ENCODE measurements at places on chromosomes 16 and 17.

- no peak for ATAC-seq
These were observed 3.0 kb downstream of the KARS1 start for GRCh38 chr16:75644240-75645012.

GRCh38 chr17:7064261-7064660 is 15.8 kb downstream of the CLEC10A start:
- no peak for ATAC-seq

DNA sequence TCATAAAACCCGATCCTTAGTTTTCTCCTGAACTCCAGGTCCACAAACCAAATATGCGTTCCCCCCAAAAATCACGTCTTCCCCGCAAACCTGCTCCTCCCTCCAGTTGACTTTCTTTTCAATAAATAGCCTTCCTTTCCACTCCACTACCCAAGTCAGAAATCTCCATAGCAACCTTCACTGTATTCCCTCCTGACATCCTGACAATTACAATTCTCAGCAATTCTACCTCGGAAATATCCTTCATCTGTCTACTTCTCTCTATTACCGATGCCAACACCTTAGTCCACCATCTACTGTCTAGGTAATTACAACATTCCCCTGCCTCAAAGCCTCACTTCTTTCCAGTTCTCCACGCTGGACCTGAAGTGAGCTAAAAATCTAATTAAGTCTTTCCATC is 50.7 kb downstream of the SMURF2 start:
- ATAC-seq, result no peak

DNA sequence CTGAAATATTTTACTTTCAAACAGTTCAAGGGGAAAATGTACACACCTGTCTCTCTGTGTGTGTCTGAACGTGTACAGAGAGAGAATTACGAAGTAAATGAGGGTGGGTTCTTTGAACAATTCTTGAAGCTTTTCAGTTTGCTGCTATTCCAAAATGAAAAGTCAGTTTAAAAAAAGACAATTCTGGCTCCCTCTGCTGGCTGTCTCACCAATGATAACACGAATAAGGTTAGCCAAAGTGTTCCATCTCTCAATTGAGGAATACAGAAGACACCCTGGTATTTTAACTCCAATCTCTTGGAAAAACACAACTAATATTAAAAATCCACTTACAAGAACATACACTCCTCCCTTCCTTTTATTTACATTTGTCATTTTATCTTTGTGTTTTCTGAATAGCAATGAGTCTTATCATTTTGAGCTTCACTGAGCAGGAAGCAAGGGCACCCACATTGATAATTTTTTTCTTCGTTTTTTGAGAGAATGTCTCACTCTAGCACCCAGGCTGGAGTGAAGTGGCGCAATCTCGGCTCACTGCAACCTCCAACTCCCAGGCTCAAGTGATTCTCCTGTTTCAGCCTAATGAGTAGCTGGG is 20.5 kb downstream of the EFTUD2 start:
- peak; percentile 69 for ATAC-seq

DNA sequence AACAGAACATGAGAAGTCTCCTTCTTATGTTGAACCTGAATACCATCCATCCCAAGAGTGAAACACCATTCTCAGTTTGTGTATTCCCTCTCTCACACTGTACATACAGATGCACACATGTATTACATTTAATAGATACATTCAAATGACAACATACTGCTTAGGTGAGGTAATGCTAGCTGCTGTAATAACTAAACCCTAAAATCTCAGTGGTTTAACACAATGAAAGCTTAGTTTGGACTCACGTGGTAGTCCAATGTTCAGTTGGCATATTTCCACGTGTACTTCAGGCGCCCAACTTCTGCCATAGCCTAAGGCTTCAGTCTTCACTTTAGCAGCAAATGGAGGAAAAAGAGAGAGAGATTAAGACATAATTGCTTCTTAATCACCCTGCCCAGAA is 351.1 kb upstream of the PMFBP1 start:
- no peak for ATAC-seq

- no peak for ATAC-seq
These were observed 1.9 kb downstream of the FOXL1 start for GRCh38 chr16:86580063-86580790.

DNA sequence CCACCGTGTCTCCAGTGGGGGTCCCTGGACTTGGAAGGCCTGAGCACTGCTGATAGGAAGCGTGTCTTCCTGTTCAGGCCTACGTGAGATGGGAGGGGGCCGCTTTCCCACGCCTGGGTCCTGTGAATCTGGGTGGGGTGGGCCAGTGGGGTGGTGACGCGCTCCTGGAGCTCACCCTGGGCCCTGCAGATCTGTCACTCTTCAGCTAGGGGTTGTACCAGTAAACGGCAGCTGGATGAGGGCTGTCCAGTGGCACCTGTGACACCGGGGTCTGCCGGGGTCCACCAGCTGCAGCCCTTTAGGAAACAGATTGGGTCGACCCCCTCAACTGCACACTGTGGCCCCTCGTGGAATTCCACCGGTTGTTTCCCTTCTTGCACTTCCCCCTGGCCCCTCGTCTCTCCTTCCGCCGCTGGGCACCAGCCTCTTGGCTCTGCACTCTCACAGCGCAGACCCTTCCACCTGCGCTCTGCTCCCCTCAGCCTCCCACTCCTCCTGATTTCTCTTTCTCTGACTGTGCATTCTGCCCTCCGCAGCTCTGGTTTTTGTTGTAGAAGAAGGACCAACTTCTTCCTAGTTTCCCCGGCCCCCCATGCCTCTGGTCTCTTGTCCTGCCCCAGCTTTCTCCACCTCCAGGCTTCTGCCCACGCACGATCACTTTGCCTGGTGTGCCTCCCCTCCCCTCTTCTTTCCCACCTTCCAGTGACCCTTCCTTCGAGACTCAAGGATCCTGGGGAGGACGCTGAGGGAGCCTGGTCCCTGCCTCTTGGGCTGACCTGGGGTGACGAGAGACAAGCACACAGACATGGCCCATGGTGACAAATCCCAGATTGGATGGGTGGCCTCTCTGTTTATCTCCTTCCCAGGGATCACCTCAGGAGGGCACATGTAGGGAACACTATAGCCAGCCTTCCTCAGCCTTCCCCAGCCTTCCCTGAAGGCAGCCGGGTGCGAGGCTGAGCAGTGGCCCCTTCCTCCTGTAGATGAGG is 4.8 kb downstream of the MRC2 start:
- ATAC-seq, result no peak

DNA sequence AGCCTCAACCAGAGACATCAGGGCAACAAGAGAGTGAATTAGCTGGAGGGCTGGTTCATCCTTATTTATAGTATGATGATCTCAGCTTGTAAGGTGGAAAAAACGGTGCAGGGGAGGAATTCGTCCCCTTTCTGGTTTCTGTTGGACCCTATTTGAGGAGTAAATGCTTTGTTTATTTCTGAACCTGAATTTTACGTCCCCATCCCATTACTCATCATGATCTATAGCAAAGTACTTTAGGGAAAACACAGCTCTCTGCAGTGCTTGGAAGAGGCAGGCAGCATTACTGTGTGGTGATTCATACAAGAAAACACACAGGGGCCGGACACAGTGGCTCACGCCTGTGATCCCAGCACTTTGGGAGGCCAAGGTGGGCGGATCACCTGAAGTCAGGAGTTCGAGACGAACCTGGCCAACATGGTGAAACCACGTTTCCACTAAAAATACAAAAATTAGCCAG is 8.0 kb upstream of the VAT1L start:
- ATAC-seq, result peak; percentile 96

DNA sequence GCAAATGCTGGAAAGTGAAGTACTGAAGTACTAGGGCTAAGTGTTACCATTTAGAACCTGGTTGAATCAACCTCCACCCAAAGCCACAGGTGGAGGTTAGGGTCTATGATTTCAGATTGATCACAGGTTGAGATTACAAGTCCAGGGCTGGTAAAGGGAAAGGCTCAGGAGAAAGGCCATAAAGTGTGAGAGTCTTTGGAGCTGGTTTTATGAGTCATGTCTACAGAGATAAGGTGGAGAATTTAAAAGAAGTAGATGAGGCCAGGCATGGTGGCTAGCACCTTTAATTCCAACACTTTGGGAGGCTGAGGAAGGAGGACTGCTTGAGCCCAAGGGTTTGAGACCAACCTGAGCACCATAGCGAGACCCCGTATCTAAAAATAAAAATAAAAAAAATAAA is 221.7 kb upstream of the CDH11 start:
- no peak for ATAC-seq

- no peak for ATAC-seq
These were observed 4.3 kb upstream of the AKAP1 start for GRCh38 chr17:57080718-57081117.

DNA sequence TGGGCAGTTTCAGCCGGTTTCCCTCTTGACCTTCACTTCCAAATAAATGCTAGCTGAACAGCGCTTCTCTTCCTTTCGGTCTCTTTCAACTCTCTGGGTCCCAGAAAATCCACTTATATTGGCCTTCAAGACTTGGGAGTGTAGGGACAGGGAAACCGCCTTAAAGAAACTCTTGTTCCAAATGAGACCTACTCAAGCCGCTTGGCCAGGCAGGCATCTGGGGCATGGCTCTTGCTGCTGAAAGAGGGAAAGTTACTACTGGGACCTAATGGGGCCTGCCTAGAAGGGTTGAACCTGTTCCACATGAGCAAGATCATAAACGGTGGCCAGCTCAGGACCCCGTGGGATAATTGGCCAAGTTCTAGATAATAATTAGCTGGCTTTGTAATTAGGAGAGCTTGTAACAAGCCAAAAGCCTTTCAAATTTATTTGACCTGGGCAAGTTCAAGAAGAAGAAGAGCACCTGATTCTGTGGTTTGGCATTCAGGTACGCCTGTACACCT is 13.2 kb downstream of the CDH1 start:
- no peak for ATAC-seq

DNA sequence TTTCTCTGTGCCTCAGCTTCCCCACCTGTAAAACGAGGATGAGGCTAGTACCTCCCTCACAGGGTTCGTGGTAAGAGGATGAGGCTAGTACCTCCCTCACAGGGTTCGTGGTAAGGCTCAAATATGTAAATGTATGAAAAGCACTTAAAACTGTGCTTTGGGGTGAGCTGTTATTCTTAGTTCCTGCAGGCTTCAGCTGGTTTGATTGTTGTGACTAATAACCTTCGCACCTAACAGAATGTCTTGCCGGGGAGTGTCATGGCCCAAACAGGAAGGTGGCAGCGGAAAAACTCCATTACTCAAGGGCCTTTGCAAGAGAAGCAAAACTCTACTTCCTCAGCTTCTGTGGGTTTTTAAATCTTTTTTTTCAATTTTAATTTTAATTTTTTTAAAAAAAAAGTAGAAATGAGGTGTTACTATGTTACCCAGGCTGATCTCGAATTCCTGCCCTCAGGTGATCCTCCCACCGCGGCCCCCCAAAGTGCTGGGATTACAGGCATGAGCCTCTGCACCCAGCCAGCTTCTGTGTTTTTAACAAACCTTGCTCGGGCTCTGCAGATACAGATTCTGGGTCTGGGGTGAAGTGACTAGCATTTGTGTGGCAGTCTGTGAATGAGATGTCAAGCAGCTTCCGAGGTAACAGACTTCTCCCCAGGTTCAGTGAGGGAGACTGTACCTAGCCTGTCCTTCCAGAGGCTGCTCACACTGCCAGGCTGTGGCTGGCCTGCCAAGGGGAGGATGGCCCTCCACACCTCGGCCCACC is 103.0 kb downstream of the RAB11FIP4 start:
- no peak for ATAC-seq

DNA sequence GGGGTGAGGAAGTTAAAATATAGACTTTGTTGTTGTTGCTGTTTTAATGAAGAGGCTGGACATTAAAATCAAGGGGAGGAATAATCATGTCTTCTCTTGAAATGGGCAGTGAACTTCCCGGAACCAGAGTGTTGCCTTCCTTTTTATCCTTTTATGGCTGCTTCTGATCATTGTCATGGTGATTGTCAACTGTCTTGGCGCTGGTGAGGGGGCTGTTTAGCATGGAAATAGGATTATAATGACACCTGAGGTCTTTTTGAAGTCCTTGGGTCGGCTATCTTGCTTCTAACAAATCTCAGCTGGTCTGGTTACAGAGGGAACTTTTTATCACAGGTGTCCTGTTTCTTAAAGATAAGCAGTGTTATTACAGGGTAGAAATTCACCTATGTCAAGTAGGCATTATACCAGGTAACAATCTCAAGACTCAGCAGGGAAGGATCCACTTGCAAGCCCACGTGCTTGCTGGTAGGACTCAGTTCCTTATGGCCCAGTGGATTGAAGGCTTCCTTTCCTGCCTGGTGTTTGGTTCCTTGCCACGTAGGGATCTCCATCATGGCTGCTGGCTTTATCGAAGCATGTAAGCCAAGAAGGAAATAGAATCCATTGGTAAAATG is 349.3 kb downstream of the WWOX start:
- ATAC-seq, result no peak

- no peak for ATAC-seq
These were observed 6.3 kb downstream of the TPPP3 start for GRCh38 chr16:67386861-67387455.

DNA sequence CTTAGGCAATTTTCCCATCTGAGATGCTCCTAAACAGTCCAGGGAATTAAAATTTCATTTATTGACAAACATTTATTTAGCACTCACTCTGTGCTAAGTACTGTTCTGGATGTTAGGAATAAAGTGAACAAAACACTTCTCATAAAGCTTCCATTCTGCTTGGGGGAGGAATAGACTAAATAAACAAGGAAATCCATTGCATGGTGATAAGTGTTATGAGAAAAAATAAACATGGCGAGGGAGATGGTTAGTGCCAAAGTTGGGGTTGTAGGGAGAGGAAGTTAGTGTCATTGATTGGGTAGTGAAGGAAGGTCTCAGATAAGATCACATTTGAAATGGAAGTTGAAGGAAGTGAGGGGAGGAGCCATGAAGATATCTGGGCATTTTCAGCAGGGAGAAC is 72.2 kb upstream of the CES5A start:
- ATAC-seq, result no peak

GRCh38 chr16:82524976-82525375 is 101.8 kb upstream of the CDH13 start:
- ATAC-seq, result no peak

DNA sequence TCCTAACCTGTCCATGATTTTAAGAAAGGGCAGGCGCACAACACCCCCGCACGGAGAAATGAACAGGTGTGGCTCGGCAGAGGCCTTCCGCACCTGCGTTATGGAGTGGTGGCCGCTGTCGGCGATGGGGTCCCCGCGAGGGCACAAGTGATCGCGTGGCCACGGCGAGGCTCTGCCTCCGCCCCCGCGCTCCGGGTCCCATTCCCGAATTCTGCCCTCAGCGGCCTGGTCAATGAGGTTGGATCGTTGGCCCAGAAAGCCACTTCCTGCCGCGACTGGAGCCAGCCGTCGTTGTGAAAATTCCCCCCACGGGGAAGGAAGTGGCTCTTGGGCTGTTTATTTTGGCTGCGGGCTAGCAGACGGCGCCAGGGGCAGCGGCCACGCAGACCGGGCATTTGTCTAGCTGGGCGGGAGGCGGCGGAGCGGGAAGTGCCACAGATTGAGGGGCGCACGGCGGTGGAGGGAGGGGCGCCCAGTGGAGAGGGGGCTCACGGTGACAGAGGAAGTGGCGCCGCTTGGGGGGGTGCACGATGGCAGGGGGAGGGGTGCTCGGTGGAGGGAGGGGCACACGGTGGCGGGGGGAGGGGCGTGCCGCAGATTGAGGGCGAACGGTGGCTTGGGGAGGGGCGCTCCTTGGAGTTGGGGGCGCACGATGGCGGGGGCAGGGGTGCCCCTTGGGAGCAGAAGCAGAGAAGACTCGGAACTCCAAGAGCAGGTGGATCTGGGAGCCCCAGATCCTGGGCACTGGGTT is 25.0 kb downstream of the MRC2 start:
- peak; percentile 55 for ATAC-seq

Data from SK-N-SH treated with all-trans-retinoic acid at 6 μM for 48 hours (cell line).